ENCODE measurements at places on chromosomes 4 and X.

GRCh38 chrX:153434801-153435200 is 11.1 kb downstream of the TREX2 start:
- no peak for DNase-seq

DNA sequence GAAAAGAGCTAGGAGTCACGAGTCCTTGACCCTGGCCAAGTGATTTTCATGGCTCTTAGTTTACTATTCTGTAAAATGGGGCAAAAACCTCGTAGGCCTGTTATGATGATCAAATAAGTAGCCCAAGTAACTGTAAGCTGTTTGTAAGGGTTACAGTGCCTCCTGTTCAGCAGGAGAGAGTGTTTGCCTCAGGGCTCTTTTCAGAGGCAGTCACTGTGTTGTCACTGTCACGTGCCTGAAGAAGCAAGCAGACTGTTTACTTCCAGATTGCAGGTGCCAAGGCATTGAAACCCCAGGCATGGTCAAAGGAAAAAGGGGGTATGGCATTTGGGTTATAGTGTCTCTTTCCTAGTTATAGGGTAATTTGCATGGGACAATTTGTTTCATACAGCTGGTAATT is 4.5 kb downstream of the RAB39B start:
- DNase-seq: no peak

DNA sequence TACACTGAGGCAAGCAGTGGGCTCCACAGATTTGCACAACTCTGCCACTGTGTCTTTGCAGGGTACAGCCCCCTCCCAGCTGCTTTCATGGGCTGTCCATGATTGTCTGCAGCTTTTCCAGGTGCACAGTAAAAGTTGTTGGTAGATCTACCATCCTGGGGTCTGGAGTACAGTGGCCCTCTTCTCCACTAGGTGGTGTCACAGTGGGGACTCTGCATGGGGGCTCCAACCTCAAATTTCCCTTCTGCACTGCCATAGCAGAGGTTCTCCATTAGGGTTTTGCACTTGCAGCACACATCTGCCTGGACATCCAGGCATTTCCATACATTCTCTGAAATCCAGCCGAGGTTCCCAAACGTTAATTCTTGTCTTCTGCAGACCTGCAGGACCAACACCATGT is 1002.3 kb downstream of the FAM133A start:
- DNase-seq: no peak

DNA sequence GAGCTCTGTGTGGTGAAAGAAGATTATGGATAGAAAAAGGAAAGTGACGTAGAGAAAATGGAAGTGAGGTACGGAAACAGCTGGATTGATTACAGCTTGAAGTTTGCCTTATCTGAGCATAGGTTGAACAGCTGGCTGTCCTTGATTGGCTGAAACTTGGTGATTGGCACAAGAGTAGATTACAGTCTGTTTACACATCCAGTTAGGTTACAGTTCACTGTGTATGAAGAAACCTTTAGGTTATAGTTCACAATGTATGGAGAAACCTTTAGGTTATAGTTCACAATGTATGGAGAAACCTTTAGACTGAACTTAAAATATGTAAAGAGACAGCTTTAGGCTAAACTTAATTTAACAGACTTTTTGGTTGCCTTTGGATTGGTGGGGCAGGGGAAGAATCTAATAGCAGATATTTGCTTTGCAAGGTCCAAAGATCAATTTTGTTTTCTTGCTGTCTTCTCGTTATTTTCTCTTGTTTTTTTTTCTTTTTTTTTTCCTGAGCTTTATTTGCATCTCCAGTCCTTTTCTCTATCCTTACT is 15.6 kb upstream of the ART3 start:
- DNase-seq: no peak

DNA sequence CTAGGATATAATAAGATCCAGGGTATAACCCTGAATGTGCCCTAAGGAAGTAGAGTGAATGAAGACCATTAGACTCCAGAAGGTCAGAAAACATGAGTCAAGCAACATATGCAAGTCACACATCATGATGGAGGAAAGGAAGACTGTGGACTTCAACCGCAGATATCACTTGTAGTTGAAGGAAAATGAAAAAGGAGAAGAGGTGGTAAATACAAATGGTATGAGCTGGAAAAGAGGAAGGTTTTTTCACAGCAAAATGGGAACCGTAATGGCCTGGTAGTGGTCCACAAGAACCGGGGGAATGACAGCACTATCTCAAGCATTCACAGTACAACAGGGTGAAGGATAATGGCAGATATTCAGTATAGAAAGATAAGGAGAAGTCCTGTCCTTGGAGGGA is 5.2 kb upstream of the SCFD2 start:
- DNase-seq: no peak

All from activated T-cell treated with anti-CD3 and anti-CD28 coated beads, Interleukin-2, amount 50 U/mL, for 1 hour (primary cell).